ENCODE measurements at places on chromosomes 7 and 10. TPM values are rescaled to one million over a fixed set of nuclear protein-coding genes. Genes with fewer than 3 reads are reported as not detected.

- DNase-seq: no peak
These were observed 2.0 kb upstream of the TM9SF3 start for GRCh38 chr10:96588616-96589419.

GRCh38 chr10:61173450-61173849, 229.5 kb upstream of the RHOBTB1 start:
- no peak for DNase-seq

DNA sequence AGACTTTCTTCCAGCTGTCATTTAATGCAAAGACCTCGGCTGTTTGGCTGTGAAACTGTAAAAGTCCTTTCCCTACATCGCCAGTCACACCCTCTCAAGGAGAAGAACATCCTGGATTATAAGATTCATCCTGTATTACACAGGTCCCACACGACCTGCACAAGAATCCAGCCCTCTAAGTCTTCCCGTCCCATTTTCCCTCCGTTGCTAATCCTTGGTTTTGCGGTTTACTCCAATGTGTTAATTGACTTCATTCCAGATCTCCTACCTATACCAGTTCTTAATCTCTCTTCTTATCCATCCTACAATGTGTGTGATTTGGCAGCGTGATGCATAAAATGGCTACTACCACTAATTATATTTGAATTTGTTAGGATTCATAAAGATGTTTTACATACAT, 110.4 kb downstream of the COL28A1 start:
- DNase-seq: no peak

DNA sequence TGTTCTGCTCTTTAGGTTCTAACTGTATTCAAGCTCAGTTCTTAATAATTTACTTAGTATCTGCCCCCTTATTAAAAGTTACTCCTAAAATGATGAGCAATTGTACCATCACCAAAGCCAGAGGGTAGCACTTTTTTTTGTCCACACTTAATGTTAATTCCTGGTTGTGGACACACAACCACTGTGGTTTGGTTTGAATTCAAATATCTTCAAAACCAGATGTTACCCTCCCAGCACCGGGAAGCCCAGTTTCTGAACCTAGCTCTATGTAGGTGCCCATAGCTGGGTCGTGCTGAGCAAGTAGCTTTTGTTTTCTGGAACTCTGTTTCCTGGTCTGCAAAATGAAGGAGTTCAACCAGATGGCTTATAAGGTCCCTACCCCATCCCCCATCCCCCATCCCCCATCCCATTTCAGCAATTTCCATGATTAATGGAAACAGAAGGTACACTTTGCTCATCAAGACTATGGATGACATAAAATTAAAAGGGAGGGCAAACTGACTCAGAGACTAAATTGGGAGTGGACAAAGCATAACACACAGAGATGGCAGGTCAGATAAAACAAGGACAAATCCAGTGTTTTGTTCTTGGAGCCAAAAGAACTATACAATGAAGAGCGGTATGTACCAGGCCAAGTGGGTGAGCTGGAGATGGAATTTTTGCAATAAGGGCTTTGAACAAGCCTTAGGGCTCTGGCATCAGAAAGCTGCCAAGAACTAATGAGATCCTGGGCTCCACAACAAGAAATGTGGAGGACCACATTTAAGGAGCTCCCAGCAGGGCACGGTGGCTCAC, 56.7 kb downstream of the DLG5 start:
- DNase-seq: no peak

DNA sequence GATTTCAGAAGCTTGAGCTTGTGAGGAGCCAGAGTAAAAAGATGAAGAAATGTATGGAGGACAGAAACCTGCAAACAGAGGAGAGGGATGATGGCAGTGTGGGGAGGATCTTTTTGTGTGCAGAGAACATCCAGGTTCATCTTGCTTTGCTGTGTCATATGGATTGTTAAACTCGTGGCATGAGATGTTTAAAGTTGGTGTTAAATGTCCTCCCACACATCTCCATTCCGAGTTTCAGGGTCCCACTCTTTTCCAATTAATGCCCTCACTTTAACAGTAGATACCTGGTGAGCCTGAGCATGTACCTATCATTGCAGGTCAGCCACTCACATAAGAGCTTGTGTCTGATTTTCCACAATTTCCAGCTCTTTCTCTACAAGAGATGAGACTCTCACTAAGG, 147.7 kb downstream of the ST7 start:
- DNase-seq: no peak

DNA sequence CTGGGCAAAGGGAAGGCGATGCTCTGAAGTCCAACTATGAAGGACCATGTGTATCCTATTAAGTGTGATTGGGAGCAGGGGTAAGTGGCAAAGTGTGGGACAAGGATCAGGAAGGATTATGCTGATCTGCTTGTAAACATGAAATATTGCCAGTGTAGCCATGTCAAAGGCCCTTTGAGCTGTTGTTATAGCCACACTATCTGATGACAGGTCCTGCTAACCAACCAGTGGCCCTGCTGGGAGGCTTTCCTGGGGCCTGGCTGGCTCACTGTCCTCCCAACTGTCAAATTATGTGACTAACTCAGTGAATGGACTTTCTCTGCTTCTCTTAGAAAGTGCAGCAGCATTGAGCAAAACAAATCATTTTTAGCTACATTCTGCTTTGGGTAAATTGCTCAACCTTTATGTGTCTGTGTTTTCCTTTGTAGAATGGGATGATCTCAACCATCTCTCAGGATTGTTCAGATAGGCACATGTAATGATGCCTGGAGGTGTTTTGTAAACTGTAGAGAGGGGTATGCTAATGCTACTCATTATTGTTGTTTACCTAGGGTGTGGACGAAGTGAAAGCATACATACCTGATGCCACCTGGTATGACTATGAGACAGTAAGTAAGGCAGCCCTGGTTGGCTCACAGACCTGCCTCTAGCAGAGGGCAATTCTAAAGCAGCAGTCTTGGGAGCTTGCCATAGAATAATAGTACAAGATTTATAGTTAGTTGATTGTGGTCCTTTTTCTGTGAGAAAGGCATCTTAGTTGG, 47.4 kb downstream of the MGAM2 start:
- DNase-seq: no peak

- no peak for DNase-seq
These were observed 26.7 kb upstream of the SMARCD3 start for GRCh38 chr7:151274936-151275812.

DNA sequence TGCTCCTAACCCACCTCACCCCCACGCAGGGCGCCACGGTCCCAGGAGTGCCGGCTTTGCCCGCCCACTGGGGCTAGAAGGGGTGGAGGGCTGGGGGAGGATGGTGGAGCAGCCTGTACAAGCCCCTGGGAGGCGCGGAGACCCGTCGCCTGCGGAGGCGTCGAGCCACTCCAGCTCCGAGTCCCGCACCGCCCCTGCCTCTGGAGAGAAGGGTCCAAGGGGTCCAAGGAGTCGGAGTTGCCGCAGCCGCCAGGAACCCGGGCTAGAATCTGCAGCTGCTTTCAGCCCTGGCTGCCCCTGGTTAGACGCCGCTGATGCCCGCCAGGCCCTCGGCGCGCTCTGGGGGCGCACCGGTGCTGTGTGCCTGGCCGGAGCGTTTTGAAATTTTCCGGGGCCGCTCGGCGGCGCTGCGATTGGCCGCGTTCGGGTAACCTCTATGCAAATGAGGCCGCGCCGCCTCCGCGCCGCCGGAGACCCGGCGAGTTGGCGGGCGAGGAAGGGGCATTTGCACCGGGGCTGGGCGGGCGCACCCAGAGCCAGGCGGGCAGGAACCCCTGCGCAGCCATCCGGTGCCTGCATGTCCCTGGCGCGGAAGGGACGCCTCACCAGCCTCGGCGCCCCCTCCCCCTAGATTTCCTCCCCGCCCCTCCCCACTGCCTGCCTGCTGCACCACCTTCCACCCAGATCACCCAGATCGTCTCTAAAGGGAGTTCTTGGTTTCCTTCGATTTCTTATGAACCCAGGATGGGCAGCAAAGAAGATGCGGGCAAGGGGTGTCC, at the start of gene HMX2:
Gene HMX2 (plus strand): TSS at position 502 of the 779 bp plus-strand sequence. CDS start 243 bp downstream, at position 745.
- DNase-seq: peak; percentile 81

DNA sequence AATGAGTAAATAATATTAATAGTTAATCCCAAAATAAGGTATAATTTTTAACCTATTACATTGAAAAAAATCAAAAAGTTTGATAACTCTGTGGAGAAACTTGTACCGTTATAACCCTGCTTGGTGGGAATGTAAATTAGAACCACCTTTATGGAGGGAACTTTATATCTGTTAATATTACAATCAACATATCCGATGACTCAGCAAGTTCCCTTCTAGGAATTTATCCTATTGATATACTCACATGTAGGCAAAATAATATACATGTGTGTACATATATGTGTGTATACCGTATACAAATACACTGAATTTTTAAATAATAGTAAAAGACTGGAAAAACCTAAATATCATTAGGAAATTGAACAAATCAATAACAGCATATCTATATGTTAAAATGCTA, 54.7 kb downstream of the PANK1 start:
- no peak for DNase-seq

DNA sequence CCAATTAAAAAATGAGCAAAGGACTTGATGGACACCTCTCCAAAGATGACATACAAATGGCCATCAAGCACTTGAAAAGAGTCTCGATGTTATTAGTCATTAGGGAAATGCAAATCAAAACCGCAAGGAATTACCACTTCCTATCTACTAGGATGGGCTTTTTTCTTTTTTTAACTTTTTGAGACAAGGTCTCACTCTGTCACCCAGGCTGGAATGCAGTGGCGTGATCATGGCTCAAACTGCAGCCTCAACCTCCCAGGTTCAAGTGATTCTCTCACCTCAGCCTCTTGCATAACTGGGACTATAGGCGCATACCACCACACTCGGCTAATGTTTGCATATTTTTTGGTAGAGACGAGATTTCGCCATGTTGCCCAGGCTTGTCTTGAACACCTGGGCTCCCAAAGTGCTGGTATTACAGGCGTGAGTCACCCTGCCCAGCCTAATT, 13.6 kb downstream of the NKX1-2 start:
- DNase-seq: no peak

- no peak for DNase-seq
These were observed 39.6 kb downstream of the CLEC2L start for GRCh38 chr7:139562961-139563565.

- DNase-seq: no peak
These were observed 19.8 kb downstream of the CEP41 start for GRCh38 chr7:130420943-130421578.

GRCh38 chr10:46050941-46051623, 5.0 kb upstream of the MSMB start:
- DNase-seq: no peak

GRCh38 chr10:67839951-67840350, 2.0 kb upstream of the DNAJC12 start:
- DNase-seq: no peak

GRCh38 chr10:132507956-132508490, 29.6 kb upstream of the INPP5A start:
- DNase-seq: no peak

GRCh38 chr10:44974628-44975430, 3.8 kb downstream of the DEPP1 start:
- DNase-seq: no peak

HGF gene
- 13.4 TPM for total RNA-seq

NUB1 gene
- total RNA-seq: 53.2 TPM

PALS2 gene
- total RNA-seq: 10.6 TPM

NOD1 gene
- 11.6 TPM for total RNA-seq

GRM3 gene
- not detected for total RNA-seq

ADCY1 gene
- total RNA-seq: 1.3 TPM
